ENCODE measurements at places on chromosomes 7 and 10.

DNA sequence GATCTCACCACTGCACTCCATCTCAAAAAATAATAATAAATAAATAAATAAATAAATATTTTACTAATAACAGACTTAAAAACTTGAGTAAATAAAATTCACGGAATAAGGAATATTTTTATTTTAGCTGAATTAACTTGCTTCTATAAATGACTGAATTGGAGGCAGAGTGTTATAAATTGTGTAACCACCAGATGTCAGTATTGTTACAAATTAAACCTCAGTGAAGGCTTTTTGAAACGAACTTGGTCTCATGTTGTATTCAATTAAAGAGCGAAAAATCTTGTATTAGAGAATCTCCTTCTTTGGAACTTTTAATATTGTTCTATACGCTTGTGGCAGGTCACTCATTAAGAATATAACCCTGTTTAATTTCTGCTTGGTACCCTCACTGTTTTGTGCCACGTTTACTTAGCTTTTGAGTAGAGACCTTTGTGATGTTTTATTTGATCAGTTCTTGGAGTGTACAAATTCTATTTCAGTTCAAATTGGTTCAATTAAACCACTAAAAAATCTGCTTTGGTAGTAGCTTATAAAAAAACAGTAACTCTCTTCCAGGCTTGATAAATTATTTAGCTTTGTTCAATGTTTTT lies 45.6 kb upstream of the SCIN start:
- H3K4me3 ChIP-seq = no peak overlapping the region
- H3K4me1 ChIP-seq = no peaks in the 10 kb centered on the region
- no peak for DNase-seq
- no peaks in the 10 kb centered on the region for H3K36me3 ChIP-seq
- H3K27me3 ChIP-seq = no peaks in the 10 kb centered on the region

DNA sequence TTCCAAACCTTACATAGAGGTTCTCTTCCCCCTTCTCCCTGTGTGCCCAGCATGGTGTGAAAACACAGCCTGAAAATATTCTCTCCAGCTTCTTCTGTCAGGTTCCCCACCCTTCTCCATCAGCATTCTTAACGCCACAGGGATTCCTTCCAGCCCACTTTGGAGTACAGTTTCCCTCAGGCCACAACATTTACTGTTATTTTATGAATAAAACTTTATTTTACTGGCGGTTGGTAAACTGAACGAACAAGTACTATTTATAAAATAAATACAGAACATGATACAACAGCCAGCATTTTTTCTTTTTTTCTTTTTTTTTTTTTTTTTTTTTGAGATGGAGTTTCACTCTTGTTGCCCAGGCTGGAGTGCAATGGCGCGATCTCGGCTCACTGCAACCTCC lies 31.6 kb upstream of the GPNMB start:
- no peak overlapping the region for H3K4me3 ChIP-seq
- no peaks in the 10 kb centered on the region for H3K36me3 ChIP-seq
- no peaks in the 10 kb centered on the region for H3K4me1 ChIP-seq

- no peak overlapping the region for H3K4me3 ChIP-seq
- H3K27me3 ChIP-seq = no peaks in the 10 kb centered on the region
- no peaks in the 10 kb centered on the region for H3K4me1 ChIP-seq
- H3K27ac ChIP-seq = no peak overlapping the region
- H3K36me3 ChIP-seq = no peaks in the 10 kb centered on the region
These were observed 124.2 kb downstream of the ARHGAP22 start for GRCh38 chr10:48480397-48481374.

DNA sequence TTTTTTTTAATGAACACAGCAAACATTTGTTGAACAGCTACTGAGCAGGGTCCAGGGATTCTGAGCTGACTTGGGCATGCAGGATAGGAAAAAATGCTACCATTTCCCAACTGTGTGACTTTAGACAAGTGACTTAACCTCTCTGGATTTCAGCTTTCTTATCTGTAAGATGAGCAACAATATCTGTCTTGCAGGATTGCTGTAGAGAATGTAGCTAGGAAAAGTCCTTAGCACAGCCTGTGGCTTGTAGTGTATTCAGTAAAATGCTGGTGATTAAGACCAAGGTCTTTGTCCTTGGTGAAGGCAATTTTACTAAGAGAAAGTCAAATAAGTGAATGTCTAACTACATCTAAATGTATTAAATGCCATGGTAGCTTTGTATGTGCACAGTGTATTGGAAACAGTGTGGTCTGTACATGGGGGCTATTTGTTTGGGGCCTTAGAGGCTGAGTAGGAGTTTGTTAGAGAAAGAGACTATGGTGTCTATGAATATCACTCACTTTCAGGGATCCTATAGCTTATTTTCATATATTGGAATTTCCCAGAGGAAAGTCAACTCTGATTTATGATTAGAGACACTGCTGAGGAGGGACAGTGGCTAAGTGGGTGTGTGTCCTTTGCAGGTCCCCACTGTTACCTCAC lies 118.9 kb downstream of the CDH23 start:
- no peaks in the 10 kb centered on the region for H3K36me3 ChIP-seq
- H3K4me3 ChIP-seq = no peak overlapping the region
- no peak for DNase-seq
- no peak overlapping the region for H3K27ac ChIP-seq
- no peaks in the 10 kb centered on the region for H3K27me3 ChIP-seq

DNA sequence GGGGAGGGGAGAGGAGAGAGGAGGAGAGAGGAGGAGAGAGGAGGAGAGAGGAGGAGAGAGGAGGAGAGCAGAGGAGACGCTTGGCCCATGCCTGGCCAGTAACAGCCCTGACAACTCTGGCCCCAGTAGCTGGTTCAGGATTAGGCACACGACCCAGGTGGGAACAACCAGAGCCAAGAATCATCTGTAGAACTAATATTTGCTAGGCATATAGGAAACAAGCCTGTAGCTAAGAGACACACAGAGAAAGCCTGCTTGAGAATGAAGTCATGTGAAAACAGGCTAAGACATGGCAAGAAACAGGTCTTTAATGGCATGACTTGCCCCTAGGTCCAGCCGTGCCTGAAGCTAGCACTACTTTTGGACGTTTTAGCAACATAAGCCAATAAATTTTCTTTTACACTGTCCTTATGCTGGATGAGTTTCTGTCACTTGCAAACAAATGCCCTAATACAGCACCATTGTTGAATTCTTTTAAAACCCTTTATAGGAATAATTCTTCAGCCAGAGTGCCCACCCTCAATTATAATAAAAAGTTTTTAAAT lies 17.5 kb downstream of the OSBPL3 start:
- H3K4me3 ChIP-seq = no peak overlapping the region
- H3K36me3 ChIP-seq = no peaks in the 10 kb centered on the region
- no peak for DNase-seq
- H3K4me1 ChIP-seq = no peaks in the 10 kb centered on the region
- H3K27ac ChIP-seq = no peak overlapping the region

Measured in breast epithelium (tissue), 4 donors.